ENCODE measurements at places on chromosomes 1 and 21.

- no peak for DNase-seq
Observed at GRCh38 chr1:78427506-78427905, 63.3 kb upstream of the PTGFR start.

GRCh38 chr1:102886638-102887037, 221.7 kb downstream of the COL11A1 start:
- DNase-seq: no peak

DNA sequence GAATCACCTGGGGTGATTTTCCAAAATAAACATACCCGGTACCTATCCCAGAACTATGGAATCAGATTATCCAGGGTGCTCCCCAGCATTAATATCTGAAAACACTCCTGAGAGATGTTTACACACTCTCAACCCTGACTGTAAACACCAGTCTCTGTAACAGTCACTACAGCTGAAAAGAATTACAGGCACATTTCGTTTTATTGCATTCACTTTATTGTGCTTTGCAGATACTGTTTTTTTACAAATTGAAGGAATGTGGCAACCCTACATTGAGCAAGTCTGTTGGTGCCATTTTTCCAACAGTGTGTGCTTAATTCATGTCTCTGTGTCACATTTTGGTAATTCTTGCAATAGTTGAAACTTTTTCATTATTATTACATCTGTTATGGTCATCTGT, 31.8 kb downstream of the HSF2BP start:
- DNase-seq: no peak

DNA sequence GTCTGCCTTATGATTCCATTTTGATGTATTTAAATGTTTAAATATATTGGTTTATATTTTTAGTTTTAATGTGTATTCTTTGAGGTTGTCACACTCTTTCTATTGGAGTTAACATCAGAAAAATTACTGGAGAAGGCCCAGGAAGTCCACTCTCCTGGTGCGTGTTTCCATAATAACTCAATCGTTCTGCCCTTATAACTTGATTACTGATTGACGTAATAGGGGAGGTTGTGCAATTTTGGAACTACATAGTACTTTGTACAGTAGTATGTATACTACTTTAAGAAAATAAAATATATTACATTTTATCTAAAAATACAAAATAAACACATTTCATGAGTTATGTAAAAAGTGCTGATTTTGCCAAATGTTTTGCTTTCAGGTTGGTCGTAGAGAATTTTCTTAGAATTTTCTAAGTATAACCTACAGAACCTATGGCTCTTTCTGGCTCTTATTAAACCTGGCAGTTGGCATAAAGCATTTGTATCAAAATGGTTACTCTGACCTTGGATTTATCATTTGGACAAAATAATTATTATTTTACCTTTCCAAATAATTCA, 5.7 kb downstream of the PLA2G4A start:
- DNase-seq: no peak

GRCh38 chr1:208161656-208162375, 82.4 kb downstream of the PLXNA2 start:
- no peak for DNase-seq

DNA sequence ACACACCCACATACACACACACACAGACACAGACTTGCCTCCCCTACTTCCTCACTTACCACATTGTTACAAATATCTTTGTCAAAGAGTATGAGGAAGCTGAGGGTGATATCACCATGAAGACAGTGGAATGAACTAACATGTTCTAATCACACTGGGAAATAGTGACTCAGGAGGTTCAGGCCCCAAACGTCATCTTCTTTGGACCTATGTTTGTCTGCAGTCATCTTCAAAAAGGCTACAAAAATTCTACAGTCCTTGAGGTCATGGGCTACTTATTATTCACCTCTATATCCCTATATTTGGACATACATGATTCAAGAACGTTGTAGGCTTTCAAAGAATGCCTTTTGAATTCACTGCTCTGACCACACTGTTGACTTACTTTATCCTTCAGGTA, 2.1 kb upstream of the LCE2C start:
- DNase-seq: no peak

GRCh38 chr1:192003295-192004077, 154.8 kb upstream of the RGS18 start:
- no peak for DNase-seq
